Stimulated activated CD4-positive, alpha-beta T cell treated with anti-CD3 and anti-CD28 coated beads, Interleukin-2, amount 100 ng/mL, for 24 hours (primary cell): ENCODE measurements at places on chromosomes 5 and 9.

- no peak for DNase-seq
Observed at GRCh38 chr9:3912280-3912679, 386.5 kb upstream of the RFX3 start.

GRCh38 chr5:42930934-42931333, 109.2 kb downstream of the ANXA2R start:
- DNase-seq: no peak

GRCh38 chr5:64688965-64689364, 1.3 kb upstream of the SHISAL2B start:
- no peak for DNase-seq

DNA sequence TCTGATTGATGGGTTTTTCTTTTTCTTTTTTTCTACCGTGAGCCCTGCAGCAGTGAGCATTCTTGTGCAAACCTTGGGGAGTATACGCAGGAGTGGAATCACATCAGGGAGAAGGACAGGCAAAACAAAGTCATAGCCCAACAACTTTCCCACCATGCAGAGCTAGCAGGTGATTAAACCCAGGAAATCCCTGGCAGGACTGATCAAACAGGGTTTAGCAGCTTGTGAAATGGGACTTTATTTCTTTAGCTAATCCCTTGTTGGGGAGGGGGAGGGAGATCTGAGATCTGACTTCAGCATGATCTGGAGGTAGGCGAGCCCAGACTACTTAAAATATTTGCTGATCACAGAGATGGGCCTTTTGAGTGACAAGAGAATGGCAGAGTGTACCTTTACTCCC, 162.0 kb upstream of the GLRA1 start:
- no peak for DNase-seq

DNA sequence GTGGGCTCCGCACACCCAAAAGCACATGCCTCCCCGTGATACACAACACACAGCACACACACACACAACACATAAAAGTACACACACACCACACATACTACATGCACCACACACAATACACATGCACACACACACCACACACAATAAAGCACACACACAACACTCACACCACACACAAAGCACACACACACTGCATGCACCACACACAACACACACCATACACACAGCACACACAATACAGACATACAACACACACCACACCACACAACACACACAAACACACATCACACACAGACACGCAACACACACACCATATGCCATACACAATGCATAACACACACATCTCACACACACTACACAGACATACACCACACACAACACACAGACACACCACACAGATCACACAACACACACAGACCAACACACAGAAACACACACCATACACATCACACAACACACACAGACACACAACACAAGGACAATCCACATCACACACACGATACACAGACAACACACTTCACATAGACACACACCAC, 3.4 kb upstream of the CCDC187 start:
- no peak for DNase-seq

DNA sequence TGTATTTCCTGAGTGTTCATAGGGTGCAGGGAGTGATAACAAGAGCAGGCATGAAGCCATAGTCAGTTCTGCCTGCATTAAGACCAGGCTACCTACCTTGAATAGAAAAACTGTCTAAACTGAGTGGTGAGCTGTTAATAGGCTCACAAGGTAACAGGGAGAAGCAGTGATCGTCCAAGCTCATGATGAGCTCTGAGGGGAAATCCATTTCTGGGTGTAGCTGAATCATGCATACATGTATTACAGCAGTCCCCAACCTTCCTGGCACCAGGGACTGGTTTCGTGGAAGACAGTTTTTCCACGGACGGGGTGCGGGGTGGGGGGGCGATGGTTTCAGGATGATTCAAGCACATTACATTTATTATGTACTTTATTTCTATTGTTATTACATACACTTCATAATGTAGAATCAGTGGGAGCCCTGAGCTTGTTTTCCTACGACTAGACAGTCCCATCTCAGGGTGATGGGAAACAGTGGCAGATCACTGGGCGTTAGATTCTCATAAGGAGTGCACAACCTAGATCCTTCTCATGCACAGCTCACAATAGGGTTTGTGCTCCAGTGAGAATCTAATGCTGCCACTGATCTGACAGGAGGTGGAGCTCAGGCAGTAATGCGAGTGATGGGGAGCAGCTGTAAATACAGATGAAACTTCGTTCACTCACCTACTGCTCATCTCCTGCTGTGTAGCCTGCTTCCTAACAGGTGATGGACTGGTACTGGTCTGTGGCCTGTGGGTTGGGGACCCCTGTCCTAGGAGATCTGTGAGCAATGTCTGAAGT, 100.0 kb upstream of the IL6ST start:
- peak; percentile 74 for DNase-seq

DNA sequence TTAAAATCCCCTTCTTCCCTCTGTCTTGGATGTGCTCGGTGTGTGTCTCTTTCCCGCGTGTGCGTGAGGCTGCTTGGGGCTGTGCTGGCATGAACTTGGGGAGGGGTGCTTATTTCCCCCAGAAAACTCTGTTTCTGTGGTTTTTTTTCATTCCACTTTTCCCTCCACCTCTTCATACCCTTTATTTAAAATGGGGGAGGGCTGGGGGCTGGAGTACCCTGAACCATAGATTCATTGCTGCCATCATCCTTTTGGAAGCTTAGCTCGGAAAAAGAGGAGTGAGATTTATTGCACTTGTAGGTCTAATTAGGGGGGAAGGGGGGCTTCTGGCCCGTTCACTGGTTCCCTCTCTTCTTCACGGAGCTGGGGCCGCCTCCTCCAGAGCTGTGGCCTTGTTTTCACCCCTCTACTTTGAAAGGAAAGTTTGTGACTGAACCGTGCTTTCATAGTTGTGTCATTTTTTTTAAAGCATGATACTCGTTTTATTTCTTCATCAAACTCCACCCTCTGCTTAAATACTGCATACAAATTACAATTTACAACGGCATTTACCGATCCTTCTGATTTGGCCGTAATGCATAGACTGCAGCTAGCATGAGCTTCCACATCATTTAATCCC, 2.9 kb downstream of the NR2F1 start:
- no peak for DNase-seq

- no peak for DNase-seq
Observed at GRCh38 chr5:31289429-31289828, 95.9 kb downstream of the CDH6 start.

GRCh38 chr9:97299809-97300414, 7.5 kb upstream of the CCDC180 start:
- DNase-seq: no peak

DNA sequence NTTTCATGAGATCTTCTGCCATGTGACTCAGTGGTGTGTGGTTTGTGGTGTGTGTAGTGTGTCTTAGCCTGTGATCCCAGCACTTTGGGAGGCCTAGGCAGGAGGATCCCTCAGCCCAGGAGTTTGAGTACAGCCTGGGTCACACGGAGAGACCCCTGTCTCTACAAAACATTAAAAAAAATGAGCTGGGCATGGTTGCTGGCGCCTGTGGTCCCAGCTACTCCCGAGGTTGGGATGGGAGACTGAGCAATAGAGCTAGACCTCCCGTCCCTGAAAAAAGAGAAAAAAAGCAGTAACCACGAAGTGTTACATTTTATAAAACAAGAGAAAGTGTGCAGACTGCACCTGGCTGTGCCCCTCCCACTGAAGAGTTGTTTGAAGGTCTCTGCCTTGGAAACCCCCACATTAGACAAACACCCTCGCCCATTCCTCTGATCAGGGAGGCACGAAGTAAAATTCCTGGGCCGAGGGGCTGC, 21.2 kb upstream of the RNU6ATAC start:
- DNase-seq: no peak

- DNase-seq: no peak
Observed at GRCh38 chr5:80784451-80784850, 129.7 kb upstream of the DHFR start.

DNA sequence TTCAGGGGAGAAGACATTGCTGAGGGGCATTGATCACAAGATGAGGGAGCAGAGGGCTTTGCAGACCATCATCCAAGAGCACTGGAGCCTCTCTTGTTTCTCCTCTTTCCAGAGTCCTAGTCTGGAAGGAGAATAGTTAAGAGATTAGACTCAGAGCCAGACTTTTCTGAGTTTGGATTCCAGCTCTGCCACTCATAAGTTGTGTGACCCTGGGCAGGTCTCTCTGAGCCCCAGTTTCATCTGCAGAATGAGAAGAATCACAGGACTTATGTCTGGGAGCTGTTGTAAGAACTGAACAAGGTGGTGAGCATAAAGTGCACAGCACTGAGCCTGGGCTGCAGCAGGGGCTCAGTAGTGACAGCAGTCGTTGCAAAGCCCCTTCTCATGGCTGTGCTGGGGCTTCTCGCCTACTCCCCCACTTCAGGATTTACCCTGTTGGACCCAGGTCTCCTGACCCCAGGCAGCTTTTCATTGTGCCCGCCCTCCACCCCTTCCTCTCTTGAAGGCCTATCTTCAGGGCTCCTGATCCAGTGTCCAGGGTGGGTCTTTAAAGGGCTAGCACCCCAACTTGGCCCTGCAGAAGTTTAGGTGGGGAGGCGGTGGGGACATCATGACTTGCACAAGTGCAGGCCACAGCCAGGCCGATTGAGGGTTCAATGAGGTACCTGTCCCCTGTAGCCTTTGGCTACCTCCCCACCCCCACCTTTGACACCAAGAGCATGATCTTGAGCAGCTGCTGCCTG, 1.5 kb downstream of the SYNPO start:
- DNase-seq: no peak

DNA sequence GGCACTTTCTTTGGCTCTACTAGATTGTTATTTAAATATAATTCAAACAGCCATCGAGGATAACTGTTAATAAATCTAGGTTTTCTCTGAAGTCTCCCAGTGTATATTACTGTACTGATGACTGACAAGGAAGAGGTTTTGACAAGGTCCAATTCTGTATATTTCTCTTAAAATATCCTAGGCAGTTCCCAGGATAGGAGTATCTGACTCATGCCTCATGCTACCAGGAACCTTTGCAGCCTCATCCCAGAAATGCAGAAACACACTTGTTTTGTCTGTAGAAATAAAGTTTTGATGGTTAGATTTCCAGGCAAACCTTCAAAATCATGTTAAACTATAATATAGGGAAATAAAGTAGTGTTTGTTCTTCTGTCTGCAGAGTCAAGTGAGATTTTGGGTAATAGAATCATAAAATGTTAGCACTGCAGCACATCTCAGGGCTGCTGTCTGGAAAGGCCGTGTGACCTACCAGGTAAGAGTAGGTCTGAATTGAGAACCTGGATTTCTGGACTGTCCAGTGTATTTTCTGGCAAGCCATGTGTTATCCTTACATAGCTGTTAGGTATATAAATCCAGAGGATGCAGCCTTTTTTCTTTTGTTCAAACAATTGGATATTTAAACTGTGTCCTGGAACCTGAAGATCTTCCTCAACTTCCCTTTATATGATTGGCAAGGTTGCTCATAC, 8.3 kb downstream of the UBE2D2 start:
- DNase-seq: no peak

DNA sequence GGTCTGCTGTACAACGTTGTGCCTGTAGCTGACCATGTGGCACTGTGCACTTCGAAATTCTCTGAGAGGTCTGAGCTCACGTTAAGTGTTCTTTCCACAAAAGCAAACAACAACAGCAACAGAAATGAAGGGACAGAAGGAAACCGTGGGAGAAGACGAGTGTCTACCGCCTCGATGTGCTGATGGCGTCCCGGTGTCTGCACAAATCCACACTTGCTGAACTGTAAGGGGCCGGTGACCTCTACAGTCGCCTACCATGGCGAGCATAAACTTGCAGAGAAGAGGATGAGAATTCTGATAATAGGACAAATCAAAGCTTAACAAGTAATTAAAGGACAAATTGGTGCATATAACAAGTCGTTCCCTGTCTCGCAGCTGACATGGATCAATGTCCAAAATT, 114.0 kb downstream of the ADAMTS2 start:
- no peak for DNase-seq

DNA sequence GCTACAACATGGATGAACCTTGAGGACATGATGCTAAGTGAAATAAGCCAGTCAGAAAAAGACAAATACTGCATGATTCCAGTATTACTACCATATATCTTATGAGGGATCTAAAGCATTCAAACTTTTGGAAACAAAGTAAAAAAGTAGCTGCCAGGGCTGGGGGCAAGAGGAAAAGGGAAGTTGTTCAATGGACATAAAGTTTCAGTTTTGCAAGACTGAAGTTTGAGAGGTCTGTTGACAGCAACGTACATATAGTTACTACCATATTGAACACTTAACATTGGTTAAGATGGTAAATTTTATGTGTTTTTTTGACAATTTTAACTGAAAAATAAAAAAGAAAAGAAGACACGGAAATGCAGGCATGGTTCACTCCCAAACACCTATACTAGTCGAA, 77.6 kb downstream of the MAPKAP1 start:
- no peak for DNase-seq

GRCh38 chr5:72245546-72245945, 74.5 kb downstream of the MRPS27 start:
- DNase-seq: no peak
